ENCODE measurements at places on chromosomes 11 and 22.

DNA sequence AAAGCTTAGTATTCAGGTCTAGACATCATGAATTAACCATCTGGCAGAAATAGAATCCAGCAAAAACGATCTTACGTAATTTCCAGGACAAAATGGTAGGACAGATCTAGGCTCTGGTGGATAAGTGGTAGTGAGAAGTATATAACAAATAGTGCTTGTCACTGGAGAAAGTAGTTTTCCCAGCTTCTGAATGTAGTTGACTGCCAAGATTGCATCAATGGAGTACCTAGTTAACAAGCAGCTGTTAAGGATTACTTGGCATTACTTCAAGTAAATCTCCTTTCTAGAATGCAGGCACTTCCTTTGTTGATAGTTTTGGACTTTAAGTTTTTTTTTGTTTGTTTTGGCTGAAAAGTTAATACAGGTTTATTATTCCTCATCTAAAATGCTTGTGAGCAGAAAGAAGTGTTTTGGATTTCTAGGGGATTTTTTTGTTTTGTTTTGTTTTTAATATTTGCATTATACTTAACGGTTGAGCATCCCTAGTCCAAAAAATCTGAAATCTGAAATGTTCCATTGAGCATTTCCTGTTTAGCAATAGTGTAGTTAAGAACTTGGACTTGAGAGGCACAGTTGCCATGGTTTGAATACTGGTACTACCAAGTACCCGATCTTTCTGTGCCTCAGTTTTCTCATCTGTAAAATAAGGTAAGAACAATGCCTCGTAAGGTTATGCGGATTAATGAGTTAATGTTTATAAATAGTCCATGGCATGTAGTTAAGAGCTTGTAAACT lies 20.3 kb downstream of the FAM118B start:
- no peak for DNase-seq

GRCh38 chr11:125202362-125202880 lies 37.9 kb downstream of the PKNOX2 start:
- DNase-seq, result no peak

- DNase-seq, result no peak
Measured at GRCh38 chr11:122747351-122747781, 90.9 kb upstream of the CRTAM start.

DNA sequence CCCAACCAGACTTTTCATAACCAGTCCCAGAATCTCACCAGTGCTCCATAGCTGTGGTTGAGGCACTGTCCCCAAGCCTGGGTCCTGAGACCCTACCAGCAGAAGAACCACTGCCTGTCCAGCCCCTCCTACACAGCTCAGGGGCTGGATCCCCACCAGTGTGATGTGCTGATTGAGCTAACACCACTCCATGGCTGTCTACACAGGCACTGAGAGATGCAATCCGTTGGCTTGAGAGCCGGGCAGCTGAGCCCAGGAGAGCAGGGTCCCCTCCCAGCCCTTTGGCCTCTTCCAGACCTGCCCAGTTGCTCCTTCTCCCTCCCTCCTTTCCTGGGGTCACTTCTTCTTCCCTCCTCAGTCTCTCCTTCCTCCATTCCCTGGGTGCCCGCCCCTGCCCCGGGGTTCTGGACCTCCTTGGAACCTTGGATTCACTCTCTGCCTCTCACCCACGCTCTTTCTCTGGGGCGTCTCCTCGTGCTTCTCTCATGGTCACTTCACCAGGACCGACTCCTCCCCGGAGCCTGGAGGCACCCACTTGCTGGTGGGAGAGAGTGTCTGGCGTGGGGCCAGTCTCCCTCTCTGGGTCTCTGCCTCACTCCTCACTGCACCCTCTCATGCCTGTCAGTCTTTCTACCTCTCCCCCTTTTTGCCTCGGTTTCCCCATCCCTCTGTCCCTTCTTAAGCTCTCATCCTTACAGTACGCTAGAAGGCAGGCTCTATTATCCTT lies 706 bp upstream of the SCYL1 start:
- DNase-seq, result no peak

- no peak for DNase-seq
Measured at GRCh38 chr22:22043296-22044078, 60.9 kb upstream of the TOP3B start.

- DNase-seq, result no peak
Measured at GRCh38 chr11:16604794-16605388, 133.6 kb upstream of the C11orf58 start.

DNA sequence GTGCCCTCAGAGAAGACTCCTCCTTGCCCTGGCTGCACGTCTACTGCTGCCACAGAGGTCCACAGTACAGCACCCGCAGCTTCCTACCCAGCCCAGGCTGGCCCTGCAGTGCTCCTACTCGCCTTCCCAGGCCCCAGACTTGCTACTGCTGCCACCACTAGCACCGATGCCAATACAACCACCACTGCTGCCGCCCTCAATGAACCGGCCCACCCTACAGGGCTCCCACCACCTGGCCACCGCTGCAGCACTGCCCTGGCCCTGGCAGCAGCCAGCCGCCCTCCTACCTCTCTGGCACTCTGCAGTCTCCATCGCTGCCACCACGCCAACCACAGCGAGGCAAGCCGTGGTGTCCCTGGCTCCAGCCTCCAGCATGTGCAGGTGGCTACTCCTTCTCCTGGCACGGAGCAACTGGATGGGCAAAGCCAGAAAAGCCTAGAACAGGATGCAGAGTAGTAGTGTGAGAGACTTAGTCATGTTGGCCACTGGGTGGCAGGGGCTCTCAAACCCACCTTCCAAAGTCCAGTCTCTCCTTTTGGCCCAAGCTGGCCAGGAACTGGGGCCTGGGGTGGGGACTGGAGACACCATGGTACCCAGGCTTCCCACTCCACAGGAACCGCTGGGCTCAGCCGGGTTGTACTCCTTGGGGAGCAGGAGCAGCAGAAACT lies 39.4 kb downstream of the C22orf42 start:
- no peak for DNase-seq

DNA sequence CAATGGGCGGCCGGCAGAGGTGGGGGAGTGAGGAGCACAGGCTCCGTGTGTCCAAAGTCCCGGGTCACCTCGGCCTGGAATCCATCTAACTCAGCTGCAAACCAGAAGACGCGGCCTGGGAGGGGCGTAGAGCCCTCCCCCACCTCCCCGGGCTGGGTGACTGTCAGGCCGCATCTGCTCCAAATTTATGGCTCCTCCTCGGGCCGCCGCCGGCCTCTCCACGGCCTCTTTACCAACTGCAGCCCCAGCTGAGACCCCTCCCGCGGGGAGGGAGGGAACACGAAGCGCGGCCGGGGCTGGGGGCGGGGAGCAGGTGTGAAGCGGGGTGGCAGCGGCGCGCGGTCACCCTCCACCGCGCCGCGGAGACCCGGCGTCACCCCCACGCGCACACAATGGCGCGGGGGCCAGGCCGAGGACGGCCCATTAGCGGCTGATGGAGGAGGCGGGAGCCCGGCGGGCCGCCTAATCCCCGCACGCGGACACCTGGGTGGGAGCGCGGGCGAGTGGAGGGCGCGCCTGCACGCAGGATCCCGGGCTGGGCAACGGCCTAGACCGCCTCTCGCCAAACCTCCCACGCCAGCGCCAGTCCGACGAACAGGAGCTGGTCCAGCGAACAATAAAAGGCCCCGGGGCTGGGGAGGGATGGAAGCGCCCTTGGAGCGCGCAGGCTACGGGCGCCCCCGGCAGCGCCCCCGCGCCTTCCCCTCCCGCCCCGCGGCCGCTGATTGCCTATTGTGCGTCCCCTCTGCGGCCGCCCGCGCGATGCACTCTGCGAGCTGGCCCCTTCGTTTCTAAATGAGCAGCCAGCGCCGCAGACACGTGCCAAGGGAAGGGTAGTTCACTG lies 25.9 kb upstream of the ROBO3 start:
- no peak for DNase-seq

GRCh38 chr11:117146521-117146920 lies 2.4 kb downstream of the PAFAH1B2 start:
- DNase-seq, result no peak

GRCh38 chr11:112634551-112634950 lies 326.7 kb upstream of the NCAM1 start:
- no peak for DNase-seq

DNA sequence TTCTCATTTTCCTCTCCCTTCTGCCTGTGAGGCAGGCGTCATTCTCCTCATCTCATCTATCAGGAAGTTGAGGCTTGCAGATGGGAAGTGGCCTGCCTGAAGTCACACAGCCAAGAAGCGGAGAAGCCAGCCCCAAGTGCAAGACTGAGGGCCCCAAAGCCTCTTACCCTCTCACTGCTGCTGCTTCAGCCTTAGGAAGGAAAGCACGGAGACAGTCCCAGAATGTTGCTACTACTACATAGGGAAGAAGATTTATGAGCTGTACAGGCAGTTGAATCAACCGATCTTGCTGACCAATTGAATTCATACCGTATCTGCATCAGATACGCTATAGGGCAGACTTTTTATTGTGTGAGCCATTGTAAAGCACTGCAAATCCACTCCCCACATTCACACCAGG lies 89.0 kb downstream of the CWC15 start:
- DNase-seq, result no peak

DNA sequence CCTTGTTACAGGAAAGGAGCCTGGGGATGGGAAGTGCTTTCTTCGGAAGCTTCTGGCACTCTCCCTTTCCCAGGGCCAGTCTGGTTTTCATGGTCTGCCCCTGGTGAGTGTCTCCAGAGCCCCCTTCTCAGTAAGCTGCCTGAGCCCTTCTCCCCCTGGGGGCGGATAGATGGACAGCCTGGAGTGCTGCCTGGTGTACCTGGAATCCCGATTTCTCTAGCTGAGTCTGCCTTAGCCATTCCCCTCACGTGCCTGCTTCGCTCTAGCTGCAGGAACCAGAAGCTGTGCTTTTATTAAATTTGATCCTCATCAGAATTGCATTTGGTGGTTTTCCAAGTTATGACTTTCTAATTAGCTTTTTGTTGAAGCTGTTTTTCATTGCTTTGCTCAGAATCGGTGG lies 152.9 kb upstream of the NAV2 start:
- no peak for DNase-seq

GRCh38 chr11:128707681-128708080 lies 13.8 kb downstream of the FLI1 start:
- DNase-seq, result no peak

- DNase-seq, result no peak
Measured at GRCh38 chr22:24321999-24322398, 51.4 kb downstream of the SPECC1L start.

GRCh38 chr11:43927925-43928707 lies 14.3 kb upstream of the C11orf96 start:
- DNase-seq, result no peak

GRCh38 chr11:67632175-67632981 lies 2.6 kb upstream of the NUDT8 start:
- DNase-seq, result no peak

DNA sequence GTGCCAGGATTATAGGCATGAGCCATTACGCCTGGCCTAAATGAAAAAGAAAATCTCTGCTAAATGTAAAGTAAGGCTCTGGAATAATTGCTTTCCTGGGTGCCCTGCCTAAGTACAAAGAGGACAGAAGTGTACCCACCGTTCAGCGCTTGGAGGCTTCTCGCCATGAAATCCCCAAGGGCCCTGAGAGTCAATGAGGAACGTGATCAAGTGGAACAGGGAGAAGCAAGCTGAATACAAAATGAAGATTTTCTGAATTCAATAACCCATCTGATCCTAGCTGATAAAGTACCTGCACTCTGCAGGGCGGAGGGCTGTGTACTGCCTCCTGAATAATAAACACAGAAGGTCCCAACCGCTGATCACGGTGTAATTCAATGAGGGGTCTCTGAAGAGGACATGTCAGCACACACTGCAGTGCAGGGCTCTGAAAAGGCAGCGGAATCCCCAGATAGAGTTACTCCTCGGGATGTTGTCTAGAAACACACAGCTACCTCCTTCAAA lies 97.7 kb downstream of the ABTB2 start:
- no peak for DNase-seq

- no peak for DNase-seq
Measured at GRCh38 chr22:27099946-27100722, 442.7 kb downstream of the MIAT start.

DNA sequence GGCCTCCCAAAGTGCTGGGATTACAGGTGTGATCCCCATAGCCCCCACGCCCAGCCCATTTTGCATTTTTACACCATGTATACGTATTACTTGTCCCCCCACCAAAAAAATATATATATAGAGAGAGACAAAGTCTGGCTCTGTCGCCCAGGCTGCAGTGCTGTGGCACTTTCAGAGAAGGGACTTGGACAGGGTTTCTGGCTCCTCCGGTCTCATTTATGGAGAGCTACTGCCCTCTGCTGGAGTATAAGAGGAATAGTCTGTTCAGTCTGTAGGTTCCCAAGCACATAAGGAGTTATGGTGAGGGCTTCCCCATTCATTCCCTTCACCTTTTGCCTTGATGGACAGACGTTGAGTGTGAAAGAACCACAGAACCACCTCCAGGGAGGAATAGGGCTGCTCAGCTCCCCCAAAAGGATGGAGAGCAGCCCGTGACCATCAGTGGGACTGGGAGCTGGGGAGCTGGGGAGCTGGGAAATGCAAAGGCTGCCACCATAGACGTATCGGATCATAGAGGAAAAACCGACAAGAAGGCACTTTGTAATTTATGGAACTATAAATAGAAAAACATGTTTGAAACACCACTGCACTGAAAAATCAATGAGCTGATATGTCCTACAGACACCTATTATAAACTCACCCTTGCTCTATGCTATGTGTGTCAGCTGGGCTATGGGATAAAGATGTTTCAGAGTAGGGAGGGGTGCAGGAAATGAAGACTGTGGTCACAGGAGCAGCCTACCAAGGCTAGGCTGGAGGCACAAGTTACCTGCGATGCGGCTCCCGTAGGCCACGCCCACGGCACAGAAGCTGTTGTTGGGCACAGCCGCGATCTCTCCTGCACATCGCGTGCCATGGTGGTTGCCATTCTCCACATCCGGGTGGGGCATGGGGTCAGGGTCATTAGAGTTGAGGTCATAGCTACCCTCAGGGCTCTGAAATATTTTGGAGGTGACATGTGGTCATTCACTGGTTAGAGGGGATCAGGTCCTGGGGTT lies 5.2 kb downstream of the PCSK7 start:
- DNase-seq, result peak; percentile 72

DNA sequence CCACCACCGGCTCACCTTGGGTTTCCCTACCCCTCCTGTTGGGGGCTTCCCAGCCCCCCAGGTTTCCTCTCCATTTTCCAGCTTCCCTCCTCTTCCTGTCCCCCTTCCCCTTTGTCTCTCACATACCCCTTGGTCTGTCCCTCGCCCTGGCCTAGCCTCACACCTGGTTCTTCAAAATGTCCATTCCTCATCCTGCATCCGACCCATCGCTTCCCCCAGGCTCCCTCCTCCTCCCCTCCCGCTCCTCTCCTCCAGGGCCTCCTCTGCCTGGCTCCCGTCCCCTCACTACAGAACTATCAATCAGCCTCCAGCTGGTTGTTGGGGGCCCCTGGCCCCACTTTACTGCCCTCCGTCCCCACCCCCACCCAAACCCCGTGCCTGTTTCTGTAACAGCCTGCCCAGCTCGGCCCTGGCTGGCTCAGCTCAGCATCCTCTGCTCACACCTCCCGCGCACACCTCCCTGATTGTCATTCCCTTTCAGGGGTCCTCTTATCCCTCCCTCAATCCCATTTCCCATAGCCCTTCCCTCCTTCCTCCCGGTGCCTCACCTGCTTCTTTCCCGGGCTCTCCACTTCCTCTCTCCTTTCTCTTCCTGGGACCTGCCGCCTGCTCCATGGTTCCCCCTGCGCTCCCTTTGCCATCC lies 1.2 kb downstream of the CNIH2 start:
- no peak for DNase-seq

Measured in stimulated activated naive CD4-positive, alpha-beta T cell (primary cell).